ENCODE measurements at places on chromosomes 16 and 17.

GRCh38 chr16:8819411-8820034 lies 21.9 kb downstream of the PMM2 start:
- no peak for DNase-seq

GRCh38 chr16:81560979-81561657 lies 116.5 kb downstream of the CMIP start:
- no peak for DNase-seq

DNA sequence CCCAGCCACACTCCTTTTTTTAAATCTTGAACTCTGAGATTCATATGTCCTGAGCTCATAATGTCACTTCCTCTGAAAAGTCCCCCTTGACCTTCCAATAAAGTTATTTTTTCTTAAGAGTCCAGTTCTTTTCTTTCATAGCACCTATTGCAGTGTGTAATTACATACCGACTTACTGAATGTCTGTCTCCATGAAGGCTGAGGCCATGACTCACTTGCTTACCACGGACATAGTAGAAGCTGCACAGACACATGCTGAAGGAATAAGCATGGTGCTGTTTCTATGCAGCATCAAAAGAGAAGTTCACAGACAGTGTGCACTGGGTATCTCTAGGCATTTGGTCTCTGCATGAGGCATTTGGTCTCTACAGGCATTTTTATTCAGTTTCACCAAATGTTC lies 77.2 kb downstream of the C17orf67 start:
- no peak for DNase-seq

DNA sequence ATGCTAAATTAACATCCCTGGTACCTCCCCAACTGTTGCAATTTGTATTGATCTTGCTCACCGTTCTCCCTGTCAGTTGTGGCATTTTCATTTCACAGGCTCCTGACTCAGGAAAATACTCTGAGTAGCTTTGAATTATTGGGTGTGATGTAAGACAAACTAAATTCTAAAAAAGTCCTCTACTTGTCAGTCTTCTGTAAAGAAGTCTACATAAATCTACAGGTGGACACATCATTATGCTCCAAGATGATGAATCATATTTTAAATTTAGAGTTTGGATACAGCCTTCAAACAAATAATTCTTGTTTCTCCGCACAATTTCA lies 47.2 kb downstream of the MARCHF10 start:
- no peak for DNase-seq

DNA sequence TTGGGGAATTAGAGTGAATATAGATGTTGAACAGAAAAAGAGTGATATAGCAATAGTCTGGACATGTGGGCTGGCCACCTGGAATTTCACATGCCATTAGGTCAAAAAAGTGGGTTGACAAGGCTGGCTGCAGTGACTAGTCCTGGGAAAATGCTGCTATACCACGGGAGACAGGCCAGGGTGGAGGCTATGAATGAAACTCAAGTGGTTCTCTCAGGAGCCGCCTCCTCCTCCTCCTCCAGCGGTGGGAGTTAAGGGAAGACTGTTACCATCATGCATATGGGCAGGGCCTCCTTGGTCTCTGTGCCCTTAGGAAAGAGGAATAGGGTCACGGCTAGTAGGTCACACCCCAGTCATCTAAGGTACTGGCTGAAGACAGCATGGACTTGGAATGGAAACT lies 448.0 kb downstream of the SLC39A11 start:
- no peak for DNase-seq

GRCh38 chr17:38921756-38922411 lies 3.5 kb upstream of the LASP1NB start:
- DNase-seq, result no peak
